H9 (cell line): ENCODE measurements at places on chromosomes 5 and 9.

DNA sequence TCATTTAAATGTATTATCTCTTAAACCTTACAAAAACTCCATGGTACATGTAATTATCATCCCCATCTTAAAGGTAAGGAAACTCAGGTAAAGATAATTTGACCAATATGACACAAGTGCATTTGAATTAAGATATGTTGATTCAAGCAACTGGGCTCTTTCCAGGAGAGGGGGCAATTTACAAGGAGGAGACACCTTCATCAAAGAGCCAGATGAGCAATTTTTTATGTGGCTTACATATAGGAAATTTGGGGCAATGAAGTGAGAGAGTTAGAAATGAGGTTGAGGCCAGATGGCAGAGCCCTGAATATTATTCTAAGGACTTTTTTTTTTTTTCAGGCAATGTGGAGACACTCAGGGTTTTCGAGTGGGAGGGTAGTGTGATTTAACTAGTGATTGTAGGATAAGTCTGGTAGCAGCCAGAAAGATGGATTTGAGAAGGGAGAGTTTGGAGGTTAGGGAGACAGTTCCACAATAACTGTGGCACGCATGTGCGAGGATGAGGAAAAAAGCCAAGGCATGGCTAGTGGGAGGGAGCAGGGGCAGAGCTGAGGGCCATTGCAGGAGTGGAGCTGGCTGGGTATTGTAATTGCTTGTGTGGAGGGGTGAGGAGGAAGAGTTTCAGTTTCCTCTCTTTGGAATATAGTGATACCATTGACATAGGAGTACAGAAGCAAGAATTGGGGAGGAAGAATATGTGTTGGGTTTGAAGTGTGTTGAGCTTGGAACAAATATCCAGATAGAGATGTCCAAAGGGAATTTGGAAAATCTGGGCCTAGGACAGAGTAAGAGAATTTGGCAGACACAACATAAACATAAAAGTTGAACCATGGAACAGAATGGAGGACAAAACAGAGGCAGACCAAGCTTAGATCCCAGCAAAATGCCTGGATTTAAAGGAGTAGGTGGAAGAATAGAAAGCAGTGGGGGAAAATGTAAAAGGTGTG, 72.0 kb downstream of the ACTBL2 start:
- no peak for DNase-seq

DNA sequence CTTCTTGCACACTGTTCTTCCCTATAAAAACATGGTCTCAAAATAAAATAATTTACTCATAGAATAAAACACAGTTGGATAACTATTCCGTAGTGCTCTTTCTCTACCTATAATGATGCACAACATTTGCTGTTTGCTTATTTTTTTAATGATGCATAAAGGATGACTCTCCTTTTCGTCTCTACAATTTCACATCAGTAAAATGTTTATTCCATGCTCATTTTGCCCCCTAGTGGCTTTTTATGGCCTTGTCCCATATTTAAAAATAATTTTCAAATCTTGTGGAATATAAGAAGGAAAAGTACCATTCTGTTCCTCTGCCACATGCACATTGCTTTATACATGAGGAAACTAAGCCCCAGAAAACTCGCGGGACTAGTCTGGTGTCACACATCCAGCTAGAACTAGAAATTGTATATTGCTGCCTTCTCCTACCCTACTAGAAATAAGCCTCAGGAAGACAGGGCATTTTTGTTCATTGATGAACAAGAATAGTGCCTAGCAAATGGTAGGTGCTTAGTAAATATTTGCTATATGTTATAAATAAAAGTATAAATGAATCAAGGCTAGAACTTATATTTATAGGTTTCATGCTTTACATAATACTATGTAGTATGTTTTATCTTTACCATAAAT, 12.7 kb downstream of the KCTD16 start:
- DNase-seq: no peak

- no peak for DNase-seq
These were observed 4.2 kb upstream of the CTNNAL1 start for GRCh38 chr9:109017493-109017892.

GRCh38 chr9:31847963-31848362, 536.5 kb upstream of the ACO1 start:
- no peak for DNase-seq

- no peak for DNase-seq
These were observed 3.9 kb downstream of the SPTAN1 start for GRCh38 chr9:128556276-128556675.

DNA sequence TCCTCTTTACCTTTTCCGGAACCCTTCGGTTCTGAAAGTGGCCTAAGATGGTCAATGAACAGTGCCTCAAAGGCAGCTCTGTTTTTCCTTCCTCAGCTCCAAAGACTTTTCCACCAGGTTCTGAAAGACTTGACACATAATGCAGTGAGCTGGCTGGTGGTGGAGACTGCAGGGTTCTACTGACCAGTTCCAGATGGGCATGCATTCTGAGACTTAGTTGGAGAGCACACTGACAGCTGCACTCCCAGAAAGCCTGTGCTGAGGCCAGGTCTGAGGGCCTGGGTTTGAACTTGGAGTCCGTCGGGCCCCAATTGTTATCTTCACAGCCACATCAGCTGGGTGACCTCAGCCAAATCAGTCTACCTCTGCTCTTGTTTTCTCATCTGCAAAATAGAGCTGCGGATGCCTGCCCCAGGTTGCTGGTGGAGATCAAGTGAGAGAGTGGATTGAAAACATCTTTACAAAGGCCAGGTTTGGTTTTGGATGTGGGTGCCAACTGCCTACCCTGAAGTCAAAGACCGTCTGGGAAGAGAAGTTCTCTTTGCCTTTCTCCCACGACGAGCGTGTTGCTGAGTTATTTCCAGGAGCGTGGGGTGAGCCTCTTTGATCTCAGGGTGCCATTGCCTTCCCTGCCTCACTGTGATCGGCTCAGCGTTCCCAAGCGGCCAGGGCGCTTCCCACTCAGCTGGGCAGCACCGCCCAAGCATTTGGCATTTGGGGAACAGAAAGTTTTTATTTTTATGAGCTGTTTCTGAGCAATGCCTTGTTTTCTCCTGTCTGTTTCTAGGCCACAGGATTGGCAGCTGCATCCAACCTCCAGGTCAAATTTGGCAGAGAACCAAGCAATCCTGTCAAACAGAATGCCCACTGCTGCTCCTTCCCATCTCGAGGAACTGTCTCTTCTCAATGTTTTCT, 54.9 kb downstream of the RAD23B start:
- no peak for DNase-seq

DNA sequence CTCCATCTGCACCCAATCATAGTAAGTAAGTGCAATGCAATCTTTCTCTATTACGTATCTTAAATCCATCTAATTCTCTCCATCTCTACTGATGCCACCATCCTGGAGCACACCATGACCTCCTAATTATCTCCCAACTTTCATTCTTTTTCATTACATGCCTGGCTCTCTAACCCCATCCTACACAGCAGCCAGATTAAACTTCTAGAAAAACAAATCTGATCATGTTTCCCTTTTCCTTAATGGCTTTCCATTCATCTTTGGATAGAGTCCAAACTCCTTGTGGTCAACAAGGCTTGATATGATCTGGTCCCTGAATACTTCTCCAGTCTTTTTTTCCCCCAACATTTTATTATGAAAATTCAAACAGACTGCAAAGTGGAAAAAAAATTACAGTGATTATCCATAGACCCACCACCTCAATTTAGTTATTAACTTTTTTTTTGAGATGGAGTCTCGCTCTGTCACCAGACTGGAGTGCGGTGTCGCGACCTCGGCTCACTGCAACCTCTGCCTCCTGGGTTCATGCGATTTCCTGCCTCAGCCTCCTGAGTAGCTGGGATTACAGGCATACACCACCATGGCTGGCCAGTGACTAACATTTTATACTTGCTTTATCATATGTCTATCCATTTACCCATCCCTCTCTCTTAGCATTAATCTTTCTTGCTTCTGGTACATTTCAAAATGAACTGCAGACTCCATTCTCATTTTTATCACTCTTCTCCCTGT, 5.2 kb downstream of the PPP2R2B start:
- no peak for DNase-seq
